Stimulated activated CD4-positive, alpha-beta T cell treated with anti-CD3 and anti-CD28 coated beads, Interleukin-1b, Interleukin-23, amount 100 ng/mL, for 1 hour (primary cell): ENCODE measurements at places on chromosomes 7 and 10.
A peak's percentile ranks its signal among the peaks of the same experiment; 100 is the strongest.

GRCh38 chr7:19215412-19215811, 70.2 kb upstream of the FERD3L start:
- no peak for DNase-seq

DNA sequence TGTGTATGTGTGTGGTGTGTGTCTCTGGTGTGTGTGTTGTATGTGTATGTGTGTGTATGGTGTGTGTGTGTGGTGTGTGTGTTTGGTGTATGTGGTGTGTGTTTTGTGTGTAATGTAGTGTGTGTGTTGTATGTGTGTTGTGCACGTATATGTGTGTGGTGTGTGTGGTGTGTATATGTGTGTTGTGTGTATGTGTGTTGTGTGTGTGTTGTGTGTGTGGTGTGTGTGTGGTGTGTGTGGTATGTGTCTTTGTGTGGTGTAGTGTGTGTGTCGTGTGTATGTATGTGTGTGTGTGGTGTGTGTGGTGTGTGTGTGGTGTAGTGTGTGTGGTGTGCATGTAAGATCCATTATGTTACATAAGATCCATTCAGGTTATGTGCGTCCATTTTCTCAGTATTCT, 21.9 kb upstream of the VIPR2 start:
- DNase-seq = no peak

- no peak for DNase-seq
Measured at GRCh38 chr7:101099969-101100781, 14.9 kb downstream of the TRIM56 start.

DNA sequence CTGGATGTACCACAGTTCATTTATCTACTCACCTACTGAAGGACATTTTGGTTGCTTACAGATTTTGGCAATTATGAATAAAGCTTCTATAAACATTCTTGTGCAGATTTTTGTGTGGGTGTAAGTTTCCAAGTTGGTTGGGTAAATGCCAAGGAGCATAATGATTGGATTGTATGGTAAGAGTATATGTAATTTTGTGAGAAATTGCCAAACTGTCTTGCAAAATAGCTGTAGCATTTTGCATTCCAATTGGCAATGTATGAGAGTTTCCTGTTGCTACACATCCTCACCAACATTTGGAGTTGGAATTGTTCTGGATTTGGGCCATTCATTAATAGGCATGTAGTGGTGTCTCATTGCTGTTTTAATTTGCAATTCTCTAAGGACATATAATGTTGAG, 33.9 kb upstream of the HYAL4 start:
- no peak for DNase-seq

GRCh38 chr7:22630069-22630468, 96.9 kb upstream of the IL6 start:
- DNase-seq = no peak

- DNase-seq = no peak
Measured at GRCh38 chr7:116122972-116123595, 87.3 kb upstream of the TES start.

GRCh38 chr7:129550693-129551360, 48.5 kb downstream of the SMKR1 start:
- no peak for DNase-seq

GRCh38 chr10:97888641-97889262, 39.1 kb downstream of the GOLGA7B start:
- DNase-seq = no peak

DNA sequence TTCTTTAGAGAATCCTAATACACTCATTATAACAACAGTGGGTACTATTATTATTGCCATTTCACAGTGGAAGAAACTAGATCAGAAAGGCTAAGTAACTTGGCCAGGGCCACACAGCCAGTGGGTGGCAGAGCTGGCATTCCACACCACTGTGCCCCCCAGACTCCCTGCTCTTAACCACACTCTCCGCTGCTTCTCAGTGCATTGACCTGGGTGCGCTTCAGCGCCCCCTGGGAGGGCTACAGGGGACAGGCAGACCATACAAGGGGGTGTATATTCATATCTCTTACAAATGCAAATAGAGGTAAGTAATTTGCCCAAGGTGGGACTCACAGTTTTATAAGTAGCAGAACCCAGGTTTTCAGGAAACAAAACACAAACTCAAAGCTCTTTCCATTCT, 77.0 kb upstream of the NMT2 start:
- no peak for DNase-seq

GRCh38 chr10:96276426-96276825, 5.1 kb upstream of the BLNK start:
- no peak for DNase-seq

DNA sequence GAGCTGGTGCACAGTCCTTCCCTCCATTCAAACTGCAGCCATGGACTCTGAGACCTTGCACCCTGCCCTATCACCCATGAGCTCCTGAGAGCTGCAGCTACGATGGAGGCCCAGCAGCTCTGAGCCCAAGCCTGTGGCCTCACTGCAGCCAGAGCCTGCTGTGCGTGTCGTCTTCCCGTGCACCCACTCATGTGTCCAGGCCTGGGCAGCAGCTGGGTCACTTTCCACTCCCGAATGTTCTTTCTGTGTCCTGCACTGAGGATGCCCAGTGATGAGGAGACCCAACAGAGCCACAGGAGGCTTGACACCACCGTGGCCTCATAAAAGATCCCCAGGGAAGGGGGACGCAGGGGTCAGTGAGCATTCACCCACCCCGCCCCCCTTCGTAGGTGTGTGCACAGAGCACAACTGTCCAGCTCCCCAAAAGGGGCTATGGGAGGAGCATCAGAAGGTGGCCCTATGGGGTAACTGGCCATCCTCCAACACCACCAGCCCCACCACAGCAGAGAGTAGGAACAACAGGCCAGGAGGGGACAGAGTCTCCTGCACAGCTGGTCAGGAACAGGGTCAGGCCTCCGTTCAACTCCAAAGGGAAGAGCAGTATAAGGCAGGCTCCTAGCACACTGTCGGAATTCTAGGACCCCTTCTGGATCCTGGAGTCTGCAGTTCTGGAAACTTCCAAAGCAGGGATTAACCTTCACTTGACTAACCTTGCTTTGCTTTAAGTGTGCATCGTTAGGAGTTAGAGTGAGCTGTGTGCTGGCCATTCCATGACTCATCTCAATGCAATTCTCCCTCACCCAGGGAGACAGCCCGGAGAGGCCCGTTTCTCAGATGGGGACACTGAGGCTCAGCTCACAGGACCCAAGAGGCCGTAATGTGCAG, 52.6 kb downstream of the RASGEF1A start:
- no peak for DNase-seq

GRCh38 chr10:105585753-105586152, 944.7 kb downstream of the SORCS3 start:
- DNase-seq = no peak

GRCh38 chr7:31935124-31936054, 134.8 kb downstream of the PDE1C start:
- no peak for DNase-seq

GRCh38 chr7:73307436-73307835, 1.2 kb downstream of the NSUN5 start:
- no peak for DNase-seq

- no peak for DNase-seq
Measured at GRCh38 chr10:7006566-7006965, 404.3 kb downstream of the SFMBT2 start.

GRCh38 chr10:770975-771374, 81.5 kb upstream of the DIP2C start:
- no peak for DNase-seq

DNA sequence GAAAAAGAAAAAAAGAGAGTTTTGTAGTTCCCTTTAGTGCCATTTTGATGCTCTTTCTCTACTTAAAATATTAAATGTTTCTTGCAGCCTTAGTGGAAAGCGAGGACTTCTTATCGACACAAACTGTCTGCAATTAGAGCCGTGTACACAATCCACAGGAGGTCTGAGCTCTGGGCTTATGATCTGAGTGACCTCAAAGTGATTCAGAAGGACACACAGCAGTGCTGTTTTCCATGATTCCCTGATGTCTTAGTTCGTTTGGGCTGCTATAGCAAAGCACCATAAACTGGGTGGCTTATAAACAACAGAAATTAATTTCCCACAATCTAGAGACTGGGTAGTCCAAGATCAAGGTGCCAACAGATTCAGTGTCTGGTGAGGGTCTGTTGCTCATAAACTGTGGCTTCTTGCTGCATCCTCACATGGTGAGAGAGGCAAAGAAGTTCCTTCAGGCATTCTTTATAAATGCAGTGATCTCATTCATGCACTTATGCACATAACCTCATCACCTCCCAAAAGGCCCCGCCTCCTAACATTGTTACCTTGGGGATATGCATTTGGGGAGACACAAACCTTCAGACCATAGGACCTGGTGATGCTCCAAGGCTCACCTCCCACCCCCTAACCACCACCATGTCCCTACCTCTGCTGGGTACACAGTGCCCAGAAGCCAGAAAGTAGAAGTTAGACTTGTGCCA, 204.5 kb upstream of the GHITM start:
- no peak for DNase-seq

DNA sequence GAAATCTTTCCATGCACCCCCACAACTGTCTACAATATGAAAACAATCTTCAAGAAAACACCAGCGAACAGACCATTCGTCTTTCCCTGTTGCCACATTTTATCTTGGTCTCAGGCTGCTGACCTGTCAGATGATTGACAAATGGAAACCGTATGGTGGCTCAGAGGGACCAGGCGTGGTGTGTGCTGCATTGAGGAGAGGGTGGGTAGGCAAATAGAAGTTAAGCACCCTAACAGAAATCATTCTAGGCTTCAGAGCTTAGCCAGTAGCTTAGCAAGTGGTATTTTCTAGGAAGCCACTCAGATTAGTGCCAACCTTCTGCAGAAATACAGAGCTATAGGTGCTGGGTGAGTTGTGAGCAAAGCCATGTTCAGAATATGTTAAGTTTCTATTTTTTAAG, 114.9 kb downstream of the DPP6 start:
- DNase-seq = no peak

DNA sequence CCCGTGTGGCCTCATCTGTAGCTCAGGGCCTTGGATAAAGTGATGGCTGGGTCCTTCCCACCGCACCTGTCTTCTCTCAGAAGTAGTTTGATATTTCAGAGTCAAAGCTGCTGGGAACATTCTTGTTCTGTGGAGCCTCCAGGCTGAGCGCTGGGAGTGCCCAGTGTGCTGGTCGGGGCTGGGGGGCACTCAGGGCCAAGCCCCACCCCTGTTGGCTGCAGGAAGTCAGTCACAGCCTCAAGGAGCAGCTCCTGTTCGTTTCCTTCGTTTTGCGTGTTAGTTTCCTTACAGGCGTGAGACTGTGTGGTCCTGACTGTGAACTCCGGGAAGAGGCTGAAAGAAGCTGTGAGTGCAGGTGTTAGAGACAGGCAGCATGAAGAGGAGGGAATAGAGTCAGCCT, 33.2 kb downstream of the POR start:
- no peak for DNase-seq

- DNase-seq = no peak
Measured at GRCh38 chr10:46546591-46547540, 9.6 kb downstream of the GPRIN2 start.

- DNase-seq = no peak
Measured at GRCh38 chr10:20771051-20771450, 126.1 kb downstream of the NEBL start.

DNA sequence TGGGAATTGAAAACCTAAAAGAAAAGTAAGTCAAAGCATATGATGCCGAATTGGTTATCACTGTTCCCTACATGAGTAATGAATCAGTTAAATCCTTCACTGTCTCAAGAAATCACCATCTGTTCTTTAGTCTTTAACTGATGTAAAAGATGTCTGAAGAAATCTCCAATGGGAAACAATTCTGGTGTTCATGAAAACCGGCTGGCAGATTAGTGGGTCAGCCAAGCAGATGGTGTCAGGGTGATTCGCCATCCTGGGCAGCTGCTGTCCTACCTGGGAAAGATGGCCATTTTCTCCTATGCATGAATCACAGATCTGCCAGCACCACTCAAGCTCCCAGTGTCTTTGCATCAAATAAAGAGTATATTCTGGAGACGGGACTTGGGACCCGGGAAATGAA, 925.2 kb upstream of the GHITM start:
- DNase-seq = no peak

GRCh38 chr7:22657479-22657878, 69.5 kb upstream of the IL6 start:
- DNase-seq = no peak

- DNase-seq = no peak
Measured at GRCh38 chr10:8520382-8520781, 465.9 kb downstream of the GATA3 start.

- DNase-seq = no peak
Measured at GRCh38 chr10:16832351-16833080, 15.3 kb upstream of the RSU1 start.

GRCh38 chr7:69922026-69922803, 323.9 kb downstream of the AUTS2 start:
- DNase-seq = no peak

GRCh38 chr7:94655848-94656657, at the start of gene SGCE:
SGCE (minus strand) TSS chr7:94656133; CDS start chr7:94656098, 35 bp downstream.
- no peak for DNase-seq

GRCh38 chr10:93941606-93942005, 47.8 kb downstream of the SLC35G1 start:
- DNase-seq = no peak

DNA sequence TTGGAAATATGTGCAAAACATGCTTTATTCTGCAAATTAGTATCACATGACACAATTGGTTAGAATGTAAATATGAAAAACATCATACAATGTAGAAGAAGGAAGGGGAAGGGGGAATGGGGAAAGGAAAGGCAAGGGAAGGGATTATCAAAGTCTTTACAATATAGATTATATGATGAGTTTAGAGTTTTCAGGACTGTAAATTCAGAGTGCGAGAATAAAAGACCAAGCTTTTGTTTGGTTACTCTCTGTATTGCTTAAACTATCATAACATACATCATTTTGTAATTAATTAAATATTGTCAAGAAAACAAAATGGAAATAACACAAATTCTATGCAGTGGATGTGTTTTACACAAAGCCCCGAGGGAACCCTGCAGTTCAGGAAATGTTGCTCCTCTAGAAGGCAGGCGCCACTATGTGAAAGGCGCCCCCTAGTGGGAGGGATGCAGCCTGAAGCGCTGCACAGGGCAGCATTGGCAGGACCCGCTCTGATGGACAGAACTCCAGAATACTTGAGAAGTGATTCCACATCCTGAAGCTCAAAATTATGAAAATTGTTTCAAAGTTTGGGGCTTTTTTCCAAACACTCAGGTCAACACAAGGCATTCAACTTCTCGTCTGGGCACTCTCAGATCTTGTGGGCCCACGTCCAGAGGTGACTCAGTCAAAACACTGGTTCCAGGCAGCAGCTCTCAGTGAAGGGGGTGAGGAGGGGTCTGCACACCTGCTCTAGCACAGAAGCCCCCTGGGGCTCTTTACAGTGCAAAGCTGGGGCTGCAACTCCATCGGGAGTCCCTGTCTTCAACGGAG, 31.6 kb upstream of the TMEM254 start:
- peak; percentile 42 for DNase-seq
